ENCODE measurements at places on chromosomes 13 and 19.

DNA sequence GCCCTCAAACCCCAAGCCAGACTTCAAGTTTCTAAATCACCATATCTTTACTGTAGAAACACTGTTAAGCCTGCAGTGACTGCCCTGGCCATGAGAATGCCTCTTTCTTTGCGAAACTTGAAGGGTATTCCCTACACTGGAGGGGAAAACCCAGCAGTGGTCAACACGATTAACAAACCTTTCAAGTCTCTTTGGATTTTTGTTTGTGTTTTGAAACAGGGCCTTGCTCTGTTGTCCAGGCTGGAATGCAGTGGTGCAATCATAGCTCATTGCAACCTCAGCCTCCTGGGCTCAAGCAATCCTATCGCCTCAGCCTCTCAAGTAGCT lies 17.4 kb upstream of the POMP start:
- no peak for DNase-seq

DNA sequence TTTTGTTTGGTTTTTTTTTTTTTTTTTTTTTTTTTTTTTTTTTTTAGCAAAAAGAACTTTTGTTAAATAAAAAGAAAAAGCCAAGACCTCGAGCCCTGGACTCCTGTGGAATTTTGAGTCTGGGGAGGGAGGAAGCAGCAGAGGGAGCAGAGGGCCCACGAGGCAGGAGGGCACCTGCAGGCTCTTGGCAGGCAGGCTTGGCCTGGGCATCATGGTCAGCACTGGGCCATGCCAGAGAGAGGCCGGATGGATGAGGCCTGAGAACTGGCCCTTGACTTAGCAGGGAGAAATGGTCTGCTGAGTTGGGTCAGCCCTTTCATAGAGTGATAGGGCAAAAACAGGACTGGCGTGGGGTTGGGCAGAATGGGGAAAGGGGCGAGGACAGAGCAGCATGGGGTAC lies 100.4 kb downstream of the GPR12 start:
- DNase-seq = no peak

DNA sequence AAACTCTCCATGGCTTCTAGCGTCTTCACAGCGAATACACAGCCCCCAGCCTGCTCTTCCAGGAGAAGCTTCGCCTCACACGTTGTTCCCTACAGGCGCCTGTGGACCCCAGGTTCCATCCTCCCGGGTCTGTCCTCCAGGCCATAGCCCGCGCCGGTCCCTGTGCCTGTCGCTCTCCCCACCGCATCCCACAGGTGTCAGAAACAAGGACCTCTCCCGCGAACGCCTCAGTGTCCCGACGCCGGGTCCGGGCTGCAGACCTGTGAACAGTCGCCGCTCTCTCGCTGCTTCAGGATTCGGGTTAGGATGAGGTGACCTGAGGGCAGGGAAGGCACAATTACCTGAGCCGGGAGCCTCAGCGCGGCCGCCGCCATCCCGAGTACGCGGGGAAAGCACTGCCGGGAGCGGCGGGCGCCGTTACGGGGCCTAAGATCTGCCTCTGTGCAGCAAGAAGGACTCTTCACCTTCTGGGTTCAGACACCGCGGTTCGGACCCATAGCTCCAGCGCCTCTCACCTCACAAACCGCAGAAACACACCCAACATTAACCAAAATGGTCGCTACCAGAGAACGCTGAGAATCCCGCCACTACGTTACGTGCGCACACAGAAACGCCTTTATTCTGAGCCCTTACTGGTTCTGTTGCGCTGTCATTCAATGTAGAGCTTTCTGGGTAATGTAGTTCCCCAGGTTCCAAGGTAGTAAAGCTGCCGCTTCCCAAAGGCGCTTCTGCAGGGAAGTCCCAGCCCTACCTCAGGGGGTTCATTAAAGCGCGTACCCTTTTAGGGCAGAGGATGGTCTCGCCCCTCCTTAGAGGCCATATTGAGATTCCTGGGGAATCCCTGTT lies at the start of gene ZNF418:
ZNF418 (minus strand) TSS at position 583 of the 846 bp plus-strand sequence. CDS start 1,580 bp downstream, outside the sequence.
- DNase-seq = no peak

DNA sequence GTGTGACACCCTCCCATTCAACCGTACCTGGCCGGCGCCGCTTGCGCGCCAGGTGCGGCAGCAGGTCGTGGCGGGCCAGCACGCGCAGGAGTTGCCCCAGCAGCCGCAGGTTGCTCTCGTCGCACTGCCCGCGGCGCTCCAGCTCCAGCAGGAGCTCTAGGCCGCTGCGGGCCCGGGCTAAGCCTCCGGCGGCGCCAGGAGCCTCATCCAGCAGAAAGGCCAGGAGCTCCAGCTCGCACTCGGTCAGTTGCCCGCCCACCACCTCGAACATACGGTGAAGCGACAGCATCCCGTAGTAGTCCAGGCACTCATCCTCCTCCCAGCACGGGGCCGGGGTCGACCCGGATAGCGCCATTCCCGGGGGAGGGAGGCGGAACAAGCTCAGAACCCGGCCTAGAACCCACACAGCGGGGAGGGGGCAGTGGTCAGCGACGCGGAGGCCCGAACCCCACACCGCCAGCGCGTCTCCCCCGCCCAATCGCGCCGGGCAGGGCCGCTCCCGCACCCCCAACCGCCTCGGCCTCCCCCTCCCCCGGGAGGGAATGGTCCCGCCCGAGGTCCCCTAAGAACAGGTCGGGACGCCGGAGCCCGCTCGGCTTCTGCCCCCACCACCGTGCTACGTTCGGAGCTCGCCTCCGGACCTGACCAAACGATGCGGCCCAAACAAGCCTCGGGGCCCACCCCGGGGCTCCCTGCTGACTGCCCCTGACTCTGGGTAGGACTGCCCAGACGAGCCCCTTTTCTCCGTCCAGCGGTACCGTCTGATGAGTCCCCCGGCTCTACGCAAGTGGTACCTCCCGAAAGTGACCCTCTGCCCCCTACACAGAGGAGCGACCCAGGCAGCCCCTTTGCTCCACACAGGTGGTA lies 591 bp downstream of the DEDD2 start:
- DNase-seq = no peak

Measured in stimulated activated naive CD4-positive, alpha-beta T cell (primary cell).